Fibroblast of skin of right biceps (primary cell): ENCODE measurements at places on chromosomes 5 and 9.

DNA sequence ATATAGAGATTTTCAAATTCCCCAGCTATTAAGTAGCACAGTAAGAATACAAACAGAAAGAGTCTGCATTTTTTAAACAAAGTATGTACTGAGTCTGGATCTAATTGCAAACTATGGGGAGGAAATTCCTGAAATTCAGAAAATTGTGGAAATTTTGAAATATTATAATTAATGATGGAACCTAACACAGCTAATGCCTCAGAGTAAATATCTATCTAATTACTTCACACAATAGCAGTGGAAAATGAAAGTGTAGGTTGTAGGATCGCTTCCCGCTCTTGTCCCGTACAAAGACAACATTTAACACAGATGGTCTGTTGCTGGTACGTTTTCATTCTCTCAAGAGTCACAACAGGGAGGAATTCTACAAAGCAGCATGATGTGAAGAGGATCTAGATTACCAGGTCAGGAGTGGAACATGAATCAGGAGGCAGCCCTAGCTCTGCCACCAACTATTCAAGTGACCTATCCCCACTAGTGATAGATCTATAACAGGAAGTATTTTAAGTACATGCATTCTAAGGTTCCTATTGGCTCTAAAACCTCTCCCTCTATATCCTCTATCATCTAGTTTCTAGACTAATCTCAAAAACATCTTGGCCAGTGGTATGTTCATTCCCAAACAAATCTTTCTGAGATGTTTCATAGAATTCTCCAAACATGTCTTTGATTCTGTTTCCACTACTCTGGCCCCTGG, 58.9 kb upstream of the GRAMD2B start:
- DNase-seq: peak; percentile 36

DNA sequence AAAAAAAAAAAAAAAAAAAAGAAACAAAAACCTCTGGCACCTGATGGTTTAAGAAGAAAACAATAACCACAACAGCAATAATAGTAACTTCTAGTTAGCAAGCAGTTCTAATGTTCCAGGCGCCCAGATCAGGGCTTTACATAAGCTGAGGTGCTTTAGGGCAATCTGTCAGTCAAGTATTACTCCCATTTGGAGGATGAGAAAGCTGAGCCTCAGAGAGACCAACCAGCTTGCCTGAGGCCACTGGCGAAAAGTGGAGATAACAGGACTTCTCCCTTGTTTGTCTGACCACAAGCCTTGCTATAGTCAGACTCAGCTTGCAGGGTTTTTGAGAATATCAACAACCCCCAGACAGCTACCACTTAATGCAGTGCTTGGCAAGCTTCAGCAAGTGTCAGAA, 83.5 kb upstream of the BOD1 start:
- DNase-seq: no peak

DNA sequence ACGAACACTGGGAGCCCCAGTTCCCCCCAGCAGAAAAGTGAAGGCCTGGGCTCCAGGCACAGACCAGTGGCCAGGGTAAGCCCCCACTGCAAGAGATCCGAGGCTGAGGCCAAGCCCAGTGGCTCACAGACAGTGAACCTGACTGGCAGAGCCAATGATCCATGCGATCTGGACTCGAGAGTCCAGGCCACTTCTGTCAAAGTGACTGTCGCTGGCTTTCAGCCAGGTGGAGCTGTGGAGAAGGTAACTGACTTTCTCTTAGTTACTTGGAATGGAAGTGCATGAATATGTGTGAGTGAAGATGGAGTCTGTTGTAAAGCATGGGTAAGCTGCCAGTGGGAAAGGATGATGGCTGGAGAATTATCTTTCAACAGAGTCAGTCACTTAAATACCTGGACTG, 99.7 kb downstream of the GOLPH3 start:
- no peak for DNase-seq

DNA sequence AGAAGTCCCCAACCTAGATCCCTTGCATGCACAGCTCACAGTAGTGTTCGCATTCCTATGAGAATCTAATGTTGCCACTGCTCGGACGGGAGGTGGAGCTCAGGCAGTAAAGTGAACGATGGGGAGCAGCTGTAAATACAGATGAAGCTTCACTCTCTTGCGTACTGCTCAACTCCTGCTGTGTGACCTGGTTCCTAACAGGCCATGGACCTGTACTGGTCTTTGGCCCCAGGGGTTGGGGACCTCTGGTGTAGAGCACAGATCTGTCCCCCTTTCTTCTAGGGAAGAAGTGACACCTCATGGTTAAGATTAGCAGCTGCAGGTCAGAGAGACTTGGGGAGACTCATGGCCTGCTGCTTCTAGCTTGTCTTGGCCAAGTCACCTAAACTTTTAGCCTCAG, 7.1 kb downstream of the ARHGEF28 start:
- no peak for DNase-seq

- DNase-seq: no peak
Measured at GRCh38 chr5:64659289-64659688, 31.0 kb upstream of the SHISAL2B start.

DNA sequence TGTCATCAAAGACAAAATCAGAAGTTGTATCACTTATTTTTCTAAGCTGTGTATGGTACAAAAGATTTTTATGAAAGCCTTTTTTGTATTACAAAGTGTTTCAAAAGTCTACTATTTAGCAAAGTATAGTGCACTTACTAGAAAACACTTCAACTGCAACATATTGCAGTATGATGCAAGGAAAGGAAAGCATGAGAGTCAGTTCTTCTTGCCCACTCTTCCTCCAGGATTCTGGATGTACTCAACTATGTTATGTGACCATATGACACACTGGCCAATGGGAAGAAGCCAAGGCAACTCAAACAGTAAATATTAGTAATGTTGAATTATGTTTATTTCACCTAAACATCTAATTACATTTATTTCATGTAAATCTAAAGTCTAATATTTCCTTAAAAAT, 49.5 kb upstream of the TYRP1 start:
- DNase-seq: peak; percentile 33

DNA sequence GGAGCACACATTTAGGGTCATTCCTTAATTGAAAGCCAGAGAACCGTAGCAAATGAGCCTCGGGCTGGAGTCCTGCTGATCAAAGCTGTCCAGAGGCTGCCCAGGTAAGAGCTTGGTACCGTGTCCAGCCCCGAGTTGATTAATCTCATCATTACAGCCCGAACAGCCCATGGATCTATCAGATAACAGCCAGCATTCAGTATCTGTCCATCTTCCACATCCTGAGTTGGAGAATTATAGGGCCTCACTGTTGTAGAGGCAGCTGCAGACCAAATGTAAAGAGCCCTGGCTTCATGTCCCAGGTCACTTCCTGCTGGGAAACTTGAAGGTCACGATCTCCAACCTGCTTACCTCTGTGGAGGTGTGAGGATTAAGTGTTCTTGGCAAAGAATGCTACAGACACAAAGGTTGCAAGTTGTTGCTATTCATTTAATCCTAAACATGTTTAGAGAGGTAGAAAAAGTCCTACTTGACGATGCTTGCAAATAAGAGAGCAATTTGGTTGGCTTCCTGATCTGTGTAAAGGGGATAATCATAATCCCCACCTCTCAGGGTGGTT, 16.1 kb downstream of the GGTA1 start:
- DNase-seq: no peak

DNA sequence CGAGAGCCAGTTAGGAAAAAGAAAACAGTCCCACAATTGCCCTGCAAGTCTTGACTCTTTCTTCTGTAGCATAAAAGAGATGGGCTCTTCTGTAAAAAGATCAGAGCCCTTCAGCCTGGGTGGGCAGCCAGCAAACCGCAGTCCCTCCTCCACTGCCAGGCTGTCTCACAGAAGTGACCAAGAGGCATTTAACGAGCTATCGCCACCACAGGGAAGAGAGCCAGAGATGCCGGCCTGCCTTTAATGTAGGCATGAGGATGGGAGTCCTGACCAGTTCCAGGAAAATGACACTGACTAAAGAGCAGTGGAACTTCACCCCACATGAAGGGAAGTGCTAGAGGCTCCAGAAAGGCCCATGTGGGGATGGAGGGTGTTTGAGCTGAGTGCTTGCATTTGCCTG, 264.6 kb downstream of the NDUFS4 start:
- DNase-seq: no peak

DNA sequence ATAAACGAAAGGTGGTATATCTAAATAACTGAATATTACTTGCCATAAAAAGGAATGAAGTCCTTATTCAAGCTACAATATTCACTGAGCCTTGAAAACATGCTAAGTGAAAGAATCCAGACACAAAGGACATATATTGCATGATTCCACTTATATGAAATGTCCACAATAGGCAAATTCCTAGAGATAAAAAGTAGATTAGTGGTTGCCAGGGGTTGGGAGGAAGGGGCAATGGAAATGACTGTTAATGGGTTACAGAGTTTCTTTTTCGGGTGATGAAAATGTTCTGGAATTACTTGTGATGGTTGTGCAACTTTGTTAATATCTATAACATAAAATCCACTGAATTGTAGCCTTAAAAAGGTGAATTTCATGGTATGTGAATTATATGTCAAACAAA, 227.1 kb upstream of the TRIM32 start:
- no peak for DNase-seq

GRCh38 chr5:128774605-128775004, 190.7 kb upstream of the SLC27A6 start:
- no peak for DNase-seq

GRCh38 chr9:27348785-27349697, 52.1 kb upstream of the EQTN start:
- DNase-seq: peak; percentile 23

GRCh38 chr5:72377910-72378638, 57.9 kb downstream of the PTCD2 start:
- peak; percentile 34 for DNase-seq

- DNase-seq: peak; percentile 60
Measured at GRCh38 chr5:156402387-156402921, 75.5 kb downstream of the SGCD start.

DNA sequence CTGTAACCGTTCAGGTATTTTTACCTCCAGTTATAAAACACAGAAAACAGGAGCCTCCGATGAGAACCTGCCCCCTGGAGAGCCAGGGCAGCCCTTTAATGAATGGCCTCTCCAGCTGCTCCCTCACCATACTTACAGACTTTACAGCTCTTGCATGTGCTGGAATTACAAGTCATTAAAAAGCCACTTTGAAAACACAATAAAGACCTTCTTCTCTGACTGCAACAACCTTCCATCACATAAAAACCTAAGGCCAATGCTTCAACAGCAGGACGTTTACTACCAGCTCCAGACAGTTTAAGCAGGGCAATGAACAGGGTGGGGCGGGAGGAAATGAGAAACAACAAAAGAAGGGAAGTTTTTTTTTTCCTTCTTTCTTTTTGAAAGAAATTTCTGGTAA, 213.8 kb downstream of the MLLT3 start:
- DNase-seq: no peak

DNA sequence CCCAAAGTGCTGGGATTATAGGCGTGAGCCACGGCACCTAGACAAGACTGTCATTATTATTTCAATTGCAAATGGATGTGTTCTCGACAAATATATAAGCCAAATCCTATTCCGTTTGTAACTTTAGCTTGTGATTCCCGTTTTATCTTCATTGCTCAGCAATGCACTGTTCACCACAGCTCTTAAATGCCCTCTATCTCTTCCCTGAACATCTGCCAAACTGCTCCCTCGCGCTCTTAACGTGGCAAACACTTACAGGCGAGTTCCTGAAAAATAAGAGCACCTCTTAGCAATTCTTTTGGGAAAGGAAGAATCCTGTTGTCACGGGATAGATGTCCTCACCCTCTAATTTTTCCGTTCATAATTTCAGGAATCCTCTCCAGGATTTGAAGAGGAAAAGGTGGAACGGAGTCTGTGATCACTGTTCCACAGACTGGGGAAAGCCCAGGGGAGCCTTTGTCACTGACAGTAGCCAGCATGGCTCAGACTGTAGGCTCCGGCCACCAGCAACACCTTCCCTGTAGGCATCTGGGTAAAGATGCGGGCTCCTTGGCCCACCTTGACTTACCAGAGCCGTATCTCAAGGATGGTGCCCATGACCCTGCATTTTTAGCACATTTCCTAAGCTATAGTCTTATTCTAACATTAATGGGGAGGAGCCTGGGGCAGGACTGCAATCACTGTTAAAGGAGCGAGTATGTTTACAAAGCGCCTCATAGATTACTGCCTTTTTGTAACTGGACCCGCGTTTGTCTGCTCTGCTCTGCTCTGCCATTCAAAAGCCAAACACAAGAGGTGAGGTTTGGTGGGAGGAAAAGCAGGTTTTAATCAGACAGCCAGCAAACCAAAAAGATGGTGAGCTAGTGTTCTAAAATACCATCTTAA, 20.2 kb upstream of the GNPDA1 start:
- DNase-seq: no peak

DNA sequence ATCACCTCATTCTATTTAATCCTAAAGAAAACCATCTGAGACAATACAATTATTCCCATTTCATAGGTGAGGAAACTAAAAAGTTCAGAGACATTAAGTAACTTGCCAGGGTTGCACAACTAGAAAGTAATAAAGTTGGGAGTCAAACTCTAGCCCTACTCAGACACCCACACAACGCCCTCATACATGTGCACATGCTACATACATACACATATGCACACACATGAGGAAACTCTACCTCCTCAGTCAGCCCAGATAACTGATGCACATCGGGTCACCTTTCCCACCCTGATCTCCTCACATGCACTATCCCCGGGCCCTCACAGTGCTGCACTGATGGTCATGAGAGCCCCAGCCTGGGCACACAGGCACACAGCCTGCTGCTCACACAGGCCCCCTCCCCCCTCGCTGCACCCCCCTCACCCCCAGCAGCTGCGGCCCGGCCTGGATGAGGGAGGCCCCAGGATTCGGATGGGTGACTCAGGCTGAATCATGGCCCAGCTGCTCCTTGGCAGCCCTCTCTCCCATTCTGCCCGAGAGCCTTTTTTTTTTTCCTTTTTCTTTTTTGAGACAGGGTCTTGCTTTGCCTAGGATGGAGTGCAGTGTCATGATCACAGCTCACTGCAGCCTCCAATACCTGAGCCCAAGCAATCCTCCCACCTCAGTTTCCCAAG, 5.0 kb upstream of the GPRIN1 start:
- peak; percentile 79 for DNase-seq

- no peak for DNase-seq
Measured at GRCh38 chr9:20361229-20361628, 261.1 kb downstream of the MLLT3 start.

DNA sequence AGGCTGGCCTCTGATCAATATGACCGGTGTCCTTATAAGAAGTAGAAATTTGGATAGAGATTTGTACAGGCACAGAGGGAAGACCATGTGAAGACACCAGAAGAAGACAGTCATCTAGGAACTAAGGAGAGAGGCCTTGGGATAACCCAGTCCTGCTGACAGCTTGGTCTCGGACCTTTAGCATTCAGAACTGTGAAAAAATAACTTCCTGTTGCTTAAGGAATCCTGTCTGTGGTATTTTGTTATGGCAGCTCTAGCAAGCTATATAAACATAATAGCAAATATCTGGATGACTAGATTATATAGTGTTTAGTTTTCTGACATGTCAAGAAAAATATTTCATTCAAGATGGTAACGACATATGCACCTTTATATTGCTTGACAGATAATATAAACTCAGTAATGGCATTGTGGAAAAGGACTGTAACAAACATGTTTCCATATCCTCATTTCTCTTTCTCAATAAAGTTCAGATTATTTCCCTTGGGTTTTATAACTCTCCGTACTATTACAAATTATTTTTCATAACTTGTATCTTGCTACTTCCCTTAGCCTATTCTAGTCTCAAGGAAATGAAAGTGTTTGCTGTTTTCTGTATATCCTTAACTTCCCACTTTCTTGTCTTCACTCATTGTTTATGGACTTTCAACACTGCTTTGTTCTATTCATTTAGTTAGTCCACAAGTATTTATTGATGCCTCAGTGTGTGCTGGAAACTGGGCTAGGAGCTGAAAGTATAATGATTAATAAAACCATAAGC, 62.4 kb downstream of the KIAA1958 start:
- peak; percentile 60 for DNase-seq
